ENCODE measurements at places on chromosomes 13 and 19.
A peak's percentile ranks its signal among the peaks of the same experiment; 100 is the strongest.

GRCh38 chr19:51743405-51743804 lies 8.3 kb downstream of the FPR1 start:
- no peak for DNase-seq

DNA sequence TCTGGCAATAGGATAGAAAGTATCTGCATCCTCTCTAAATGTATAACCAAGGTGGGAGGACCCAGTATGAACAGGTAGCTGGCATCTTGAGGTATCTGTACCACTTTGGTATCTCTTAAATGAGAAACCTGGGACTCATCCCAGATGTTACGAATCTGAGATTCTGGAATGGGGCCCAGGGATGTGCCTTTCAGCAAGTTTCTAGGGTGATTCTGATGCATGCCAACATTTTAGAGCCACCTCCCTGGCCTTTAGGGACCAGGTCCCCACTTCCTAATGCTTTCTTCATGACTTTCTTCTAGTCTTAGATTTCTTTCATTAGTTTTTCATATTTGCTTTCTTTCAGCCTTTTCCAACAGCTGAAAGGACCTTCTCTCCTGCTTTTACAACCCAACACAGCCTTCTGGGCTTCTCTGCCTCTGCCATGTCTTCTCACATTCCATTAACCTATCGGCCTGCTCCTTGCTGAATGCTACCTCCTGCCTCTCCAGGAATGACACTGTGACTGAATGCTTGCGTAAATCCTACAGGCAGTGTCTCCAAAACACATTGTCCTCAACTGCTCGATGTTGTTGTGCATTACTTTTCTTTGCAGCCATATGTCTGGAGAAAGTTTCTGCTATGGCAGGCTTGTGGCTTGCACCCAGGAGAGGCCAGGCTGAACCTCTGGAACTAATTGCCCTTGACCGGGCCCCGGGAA lies 284.0 kb downstream of the DNAJC15 start:
- DNase-seq = no peak

DNA sequence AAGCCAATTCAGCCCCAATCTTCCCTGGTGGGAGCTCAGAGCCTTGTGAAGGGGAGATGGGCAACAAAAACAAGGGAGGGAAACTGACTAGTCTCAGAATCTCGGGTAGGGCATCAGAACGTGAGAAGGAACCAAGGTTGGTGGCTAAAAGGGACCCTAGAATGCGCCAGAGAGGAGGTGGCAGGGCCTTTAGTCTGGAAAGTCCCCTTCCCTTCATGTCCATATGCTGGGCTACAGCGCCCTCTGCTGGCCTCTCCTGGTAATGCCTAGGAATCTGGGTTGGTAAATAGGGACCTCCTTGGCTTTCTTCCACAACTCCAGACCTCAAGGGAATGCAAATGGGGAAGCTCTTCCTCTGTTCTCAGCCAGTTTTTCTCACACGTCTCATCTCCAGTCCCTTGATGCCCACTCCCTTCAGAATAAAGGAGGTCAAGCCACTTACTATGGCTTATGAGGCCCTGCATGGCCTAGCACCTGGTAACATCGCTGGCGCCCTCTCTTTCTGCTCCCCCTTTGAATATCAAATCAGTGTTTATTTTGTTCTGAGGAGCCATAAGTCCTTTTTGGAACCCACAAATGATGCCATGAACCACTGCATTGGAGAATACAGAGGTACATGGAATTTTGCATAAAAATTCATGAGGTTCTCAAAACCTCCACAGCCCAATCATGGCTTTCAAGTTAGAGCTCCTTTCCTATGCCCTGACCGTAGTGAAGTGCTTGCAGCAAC lies 1.4 kb upstream of the CCDC97 start:
- DNase-seq = peak; percentile 96

DNA sequence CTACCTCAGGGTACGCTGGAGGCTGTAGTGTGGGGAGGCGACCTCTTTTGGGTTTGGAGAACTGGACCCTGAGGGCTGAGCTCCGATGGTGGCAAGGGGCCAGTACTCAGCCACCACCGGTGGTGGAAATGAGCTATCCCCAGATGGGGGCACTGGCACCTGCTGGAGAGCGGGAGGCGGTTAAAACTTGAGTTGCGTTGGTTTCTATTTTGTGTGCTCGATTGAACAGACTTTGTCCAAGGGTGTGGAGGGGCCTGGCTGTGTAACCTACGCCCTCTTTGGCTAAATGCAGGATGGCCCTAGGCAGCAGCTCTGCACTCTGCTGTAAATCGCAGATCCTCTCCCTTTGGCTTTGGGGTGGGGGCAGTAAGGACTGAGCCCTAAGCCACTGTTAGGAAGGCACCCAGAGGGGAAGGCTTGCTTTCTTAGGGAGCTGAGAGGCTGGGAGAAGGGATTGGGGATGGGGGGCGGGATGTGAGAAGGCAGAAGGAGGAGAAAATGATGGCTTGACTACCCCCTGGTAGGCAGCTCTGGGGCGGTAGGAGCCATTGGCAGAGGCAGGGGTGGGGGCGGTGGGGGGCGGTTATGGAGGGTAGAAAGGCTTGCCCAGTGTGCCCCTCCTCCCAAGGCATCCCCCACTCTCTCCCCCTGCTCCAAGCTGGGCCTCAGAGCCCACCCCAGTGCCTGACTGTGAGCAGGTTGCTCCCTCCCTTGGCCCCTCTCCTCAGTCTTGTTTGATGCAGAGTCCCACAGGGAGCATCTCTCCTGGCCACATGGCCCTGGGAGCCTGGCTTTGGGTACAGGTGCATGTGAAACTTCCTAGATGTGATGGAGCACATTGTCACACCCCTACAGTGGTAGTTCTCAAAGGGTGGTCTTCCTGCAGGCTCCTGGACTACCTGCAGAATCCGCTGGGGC lies 5.0 kb downstream of the VSTM2B start:
- DNase-seq = no peak

DNA sequence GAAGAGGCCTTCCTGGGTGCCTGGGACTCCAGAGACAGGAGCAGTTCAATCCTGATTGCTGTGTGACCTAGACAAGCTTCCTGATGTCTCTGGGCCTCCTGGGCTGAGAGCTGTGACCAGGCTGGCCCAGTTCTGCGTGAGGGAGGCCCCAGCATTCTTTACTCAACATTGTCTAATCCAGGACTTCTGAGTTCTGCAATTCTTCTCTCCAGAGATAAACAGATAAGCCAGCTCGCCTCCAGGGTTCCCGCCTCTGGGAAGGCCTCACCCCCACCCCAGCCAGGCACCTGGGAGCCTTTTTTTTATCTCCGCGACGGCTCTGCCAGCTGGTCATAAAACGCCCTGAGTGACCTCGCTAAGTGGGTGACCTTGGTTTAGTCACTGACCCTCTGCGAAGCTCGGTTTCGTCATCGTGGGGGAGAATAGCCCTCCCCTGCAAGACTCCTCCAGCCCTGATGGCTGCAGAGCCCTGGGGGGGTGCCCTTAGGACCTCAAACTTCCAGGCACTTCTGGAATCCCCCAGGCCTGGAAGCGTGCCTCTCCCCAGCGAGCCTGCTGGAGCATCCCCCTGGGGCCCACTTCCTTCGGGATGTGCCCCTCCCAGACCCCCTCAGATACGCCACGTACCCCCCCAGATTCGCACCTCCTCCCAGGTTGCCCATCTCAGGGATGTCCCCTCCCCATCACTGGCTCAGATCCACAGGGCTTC lies 1.9 kb downstream of the SULT2B1 start:
- DNase-seq = no peak
